ENCODE measurements at places on chromosomes 3 and 15.

DNA sequence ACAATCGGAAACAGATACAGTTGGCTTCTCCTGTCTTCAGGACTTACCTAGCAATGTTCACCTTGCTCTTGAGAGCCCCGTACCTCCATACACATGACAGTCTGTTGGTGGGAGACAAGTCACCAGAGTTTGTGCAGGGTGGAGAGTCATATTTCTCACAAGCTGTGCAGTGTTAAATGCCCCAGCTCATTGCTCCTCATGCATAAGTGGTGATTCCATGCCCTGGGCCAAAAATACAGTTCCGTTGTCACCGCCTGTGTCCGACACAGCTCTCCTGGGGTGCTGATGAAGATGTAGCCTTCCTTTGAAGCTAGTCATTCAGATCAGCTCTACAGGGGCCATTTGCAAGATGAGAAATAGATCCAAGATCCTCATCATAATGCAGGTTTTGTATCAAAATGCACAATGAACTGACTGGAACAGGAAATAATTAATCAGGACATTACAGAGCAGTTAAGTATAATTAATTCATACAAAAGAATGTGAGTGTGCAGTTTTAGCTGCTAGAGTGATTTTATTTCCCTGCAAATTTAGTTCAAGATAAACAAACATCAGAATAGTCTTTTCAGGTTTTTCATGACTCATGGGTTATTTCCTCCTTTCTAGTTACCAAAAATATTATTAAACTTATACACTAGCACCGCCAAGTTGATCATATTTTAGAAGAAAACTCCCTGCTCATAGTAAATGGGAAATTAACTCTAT lies 66.5 kb downstream of the CD47 start:
- peak; percentile 22 for DNase-seq

GRCh38 chr15:91737151-91737818 lies 116.2 kb upstream of the SLCO3A1 start:
- DNase-seq, result no peak

GRCh38 chr3:101095693-101096430 lies 102.6 kb upstream of the ABI3BP start:
- DNase-seq, result peak; percentile 50

DNA sequence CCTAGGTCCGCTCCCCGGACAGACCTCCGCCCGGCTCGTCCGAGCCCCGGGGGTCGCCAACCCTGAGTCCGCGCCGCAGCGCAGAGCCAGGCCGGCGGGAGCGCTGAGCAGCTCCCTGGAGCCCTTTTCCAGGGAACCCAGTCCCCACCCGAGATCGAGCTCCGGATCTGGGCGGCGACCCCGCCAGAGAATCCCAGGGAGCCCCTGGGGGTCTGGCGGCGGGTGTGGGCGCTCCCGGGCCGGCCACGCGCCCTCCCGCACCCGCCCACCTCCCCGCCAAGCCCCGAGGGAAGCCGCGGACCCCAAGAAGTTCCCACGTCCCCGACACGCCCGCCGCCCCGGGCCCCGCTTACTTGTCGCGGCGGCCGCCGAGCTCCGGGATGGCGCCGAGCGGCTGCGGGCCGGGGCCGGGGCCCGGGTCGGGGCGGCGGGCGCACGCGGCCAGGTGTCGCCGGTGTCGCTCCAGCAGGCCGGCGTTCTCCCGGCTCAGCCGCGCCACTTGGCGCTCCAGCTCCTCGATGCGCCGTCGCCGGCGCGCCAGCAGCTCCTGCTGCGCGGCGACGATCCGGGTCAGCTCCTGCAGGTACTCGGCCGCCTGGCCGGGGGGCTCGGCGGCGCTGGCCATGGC lies 137.7 kb downstream of the NUP210 start:
- DNase-seq, result no peak

GRCh38 chr3:119541547-119541946 lies 17.9 kb downstream of the CD80 start:
- DNase-seq, result no peak

- DNase-seq, result no peak
These were observed 21.5 kb upstream of the USP3 start for GRCh38 chr15:63482874-63483323.

GRCh38 chr3:188900421-188900951 lies 271.3 kb upstream of the TPRG1 start:
- DNase-seq, result peak; percentile 97

DNA sequence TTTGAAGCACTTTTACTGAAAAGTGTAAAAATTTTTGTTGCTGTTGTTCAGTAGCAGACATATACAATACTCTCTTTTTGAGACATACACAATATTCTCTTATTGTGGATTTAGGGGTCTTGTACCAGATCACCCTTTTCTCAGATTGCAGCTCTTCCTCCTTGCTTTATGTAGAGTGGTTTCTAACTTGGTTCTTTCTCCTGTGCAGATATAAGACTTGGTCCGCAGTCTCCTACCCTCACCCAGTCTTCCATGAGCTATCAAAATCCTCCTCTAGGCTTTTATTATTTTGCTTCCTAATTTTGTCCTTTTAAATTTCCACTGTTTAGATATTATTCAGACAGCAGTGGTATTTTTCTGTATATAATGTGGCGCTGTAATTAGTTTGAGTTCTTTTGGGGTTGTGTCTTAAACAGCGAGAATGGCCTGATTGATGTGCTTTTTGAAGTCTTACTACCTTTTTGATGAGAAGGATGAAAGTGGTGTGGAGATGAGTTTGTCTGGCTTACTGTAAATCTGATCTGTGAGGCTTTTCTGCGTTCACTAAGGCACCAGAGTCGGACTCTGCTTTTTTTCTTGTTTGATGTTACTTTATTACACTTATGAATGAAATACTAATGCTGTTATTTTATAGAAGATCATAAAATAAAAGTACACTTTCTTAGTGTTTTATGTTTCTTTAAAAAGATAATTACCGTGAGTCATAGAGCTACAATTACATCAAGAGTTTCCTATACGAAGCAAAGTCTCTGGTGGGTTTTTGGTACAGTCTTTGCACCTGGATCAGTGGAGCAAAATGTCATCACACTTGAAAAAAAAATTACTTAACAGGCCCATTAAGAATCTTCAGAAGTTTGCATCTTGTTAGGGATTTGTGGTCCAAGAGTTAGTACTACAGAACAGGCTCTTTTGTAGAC lies 27.8 kb downstream of the FNDC3B start:
- no peak for DNase-seq

DNA sequence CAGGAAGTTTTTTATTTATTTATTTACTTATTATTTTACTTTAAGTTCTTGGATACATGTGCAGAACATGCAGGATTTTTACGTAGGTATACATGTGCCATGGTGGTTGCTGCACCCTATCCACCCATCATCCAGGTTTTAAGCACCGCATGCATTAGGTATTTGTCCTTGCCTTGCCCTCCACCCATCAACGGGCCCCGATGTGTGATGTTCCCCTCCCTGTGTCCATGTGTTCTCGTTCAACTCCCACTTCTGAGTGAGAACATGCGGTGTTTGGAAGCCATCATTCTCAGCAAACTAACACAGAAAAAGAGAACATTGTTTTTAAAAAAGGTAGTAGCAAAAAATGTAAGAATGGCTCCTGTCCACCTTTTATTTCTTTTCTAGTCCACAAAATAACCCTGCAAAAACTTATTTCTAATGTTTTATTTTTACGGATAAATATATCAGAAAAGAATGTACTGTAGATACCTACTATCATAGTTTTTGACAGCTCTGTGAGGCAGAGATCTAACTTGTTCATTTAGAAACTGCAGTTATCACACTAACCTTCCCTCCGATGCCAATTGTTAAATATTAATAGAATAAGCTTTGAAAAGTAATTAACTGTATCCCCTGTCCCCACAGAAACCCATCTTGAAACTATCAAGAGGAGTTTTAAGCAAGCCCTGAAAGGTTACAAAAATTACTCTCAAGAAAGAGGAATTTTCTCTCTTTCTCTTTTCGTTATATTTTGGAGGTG lies 189.2 kb downstream of the LPP start:
- DNase-seq, result no peak

DNA sequence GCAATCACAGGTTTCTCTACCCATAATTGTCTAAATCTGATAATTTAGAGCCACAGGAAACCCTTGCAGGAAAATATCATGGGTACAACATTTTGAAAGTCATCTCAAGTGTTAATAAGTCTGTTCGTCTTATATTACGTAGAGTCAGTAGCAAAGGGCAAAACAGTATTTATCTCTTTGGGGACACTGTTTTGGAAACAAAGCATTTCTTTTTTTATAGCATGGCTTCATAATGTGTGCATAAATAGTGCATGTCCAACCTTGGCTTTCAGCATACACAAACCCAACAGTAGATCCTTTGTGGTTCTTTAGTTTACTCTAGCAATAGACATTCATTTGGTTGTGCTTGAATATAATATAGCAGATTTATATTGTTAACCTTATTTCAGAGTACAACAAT lies 24.0 kb downstream of the ST3GAL6 start:
- DNase-seq, result no peak

GRCh38 chr15:101003081-101003480 lies 83.9 kb downstream of the LRRK1 start:
- no peak for DNase-seq

- DNase-seq, result no peak
These were observed 7.3 kb downstream of the TBC1D2B start for GRCh38 chr15:78070049-78070700.

DNA sequence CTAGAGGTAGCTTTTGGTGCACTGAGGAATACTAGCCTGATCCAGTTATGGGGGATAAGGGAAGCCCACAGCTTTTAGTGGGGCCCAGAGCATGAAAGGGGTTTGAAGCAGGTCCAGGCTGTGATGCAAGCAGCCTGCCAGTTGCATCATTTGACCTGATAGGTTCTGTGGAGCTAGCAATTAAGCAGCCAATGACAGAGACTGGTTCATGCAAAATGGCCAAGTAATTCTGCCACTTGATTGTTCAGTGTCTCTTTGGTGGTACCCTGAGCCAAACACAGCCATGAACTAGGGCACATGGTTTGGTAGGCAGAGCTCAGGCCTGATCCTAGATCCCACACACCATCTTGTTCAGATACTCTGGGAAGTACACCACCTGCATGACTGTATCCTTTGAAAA lies 91.0 kb upstream of the PRR23C start:
- DNase-seq, result no peak

- DNase-seq, result no peak
These were observed 53.2 kb downstream of the CHL1 start for GRCh38 chr3:249587-250262.

DNA sequence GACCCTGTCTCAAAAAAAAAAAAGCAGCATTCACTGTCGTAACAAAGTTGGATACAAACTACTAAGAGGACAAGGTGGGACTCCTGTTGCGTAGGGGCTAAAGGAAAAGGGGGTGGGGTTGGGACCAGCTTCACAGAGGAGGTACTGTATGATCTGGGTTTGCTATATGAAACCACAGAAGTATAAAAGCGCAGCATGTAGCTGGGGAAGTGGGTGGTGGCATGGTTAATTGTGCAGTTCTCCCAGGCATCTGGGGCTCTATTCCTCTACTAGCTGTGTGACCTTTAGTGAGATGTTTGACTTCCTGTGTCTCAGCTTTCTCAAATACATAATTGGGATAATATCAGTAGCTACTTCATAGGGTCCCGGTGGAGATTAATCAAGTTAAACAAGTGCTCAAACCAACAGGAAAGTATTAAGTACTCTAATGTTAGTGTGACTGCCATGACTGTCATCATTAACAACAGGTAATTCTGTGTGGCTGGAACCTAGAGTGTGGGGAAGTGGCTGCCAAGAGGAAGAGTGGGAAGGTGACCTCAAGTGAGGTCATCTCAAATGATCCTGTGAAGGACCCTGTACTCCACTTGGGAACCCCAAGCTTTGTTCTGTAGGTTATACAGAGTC lies 11.5 kb downstream of the PARP16 start:
- no peak for DNase-seq

GRCh38 chr3:18633002-18633401 lies 207.9 kb upstream of the SATB1 start:
- no peak for DNase-seq

GRCh38 chr3:167653155-167653554 lies 587 bp downstream of the WDR49 start:
- DNase-seq, result no peak

DNA sequence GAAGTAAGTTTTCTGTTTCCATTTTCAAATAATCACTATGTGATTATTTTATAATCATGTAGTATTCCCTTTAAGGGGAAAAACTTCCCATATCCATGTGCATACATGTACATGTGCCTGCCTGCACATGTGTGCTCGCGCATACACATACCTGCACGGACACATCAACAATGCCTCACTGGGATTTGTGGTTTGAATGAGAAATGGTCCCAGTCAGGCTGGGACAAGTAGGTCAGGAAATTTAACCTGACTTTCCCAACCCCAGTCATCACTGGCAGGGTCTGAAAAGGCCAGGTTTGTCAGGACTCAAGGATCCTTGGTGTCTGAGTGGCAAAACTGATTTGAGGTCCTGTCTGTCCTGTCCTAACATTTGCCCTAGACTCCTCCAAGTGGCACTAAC lies 109.3 kb upstream of the MRPS22 start:
- no peak for DNase-seq

GRCh38 chr3:125337506-125337905 lies 37.6 kb downstream of the ZNF148 start:
- DNase-seq, result no peak

DNA sequence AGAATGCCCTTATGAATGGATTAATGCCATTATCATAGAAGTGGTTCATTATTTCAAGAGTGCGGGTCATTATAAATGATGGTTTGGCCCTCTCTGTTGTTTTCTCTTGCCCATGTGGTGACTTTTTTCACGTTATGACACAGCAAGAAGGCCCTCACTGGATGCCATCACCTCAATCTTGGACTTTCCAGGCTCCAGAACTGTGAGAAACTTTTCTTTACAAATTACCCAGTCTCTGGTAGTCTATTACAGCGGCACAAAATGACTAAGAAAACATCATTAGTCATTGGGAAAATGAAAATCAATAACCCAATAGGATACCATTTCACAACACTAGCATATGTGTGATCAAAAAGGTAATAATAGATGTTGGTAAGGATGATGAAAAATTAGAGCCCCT lies 119.0 kb upstream of the LPP start:
- no peak for DNase-seq

Measured in fibroblast of the aortic adventitia (primary cell).